CD4-positive, alpha-beta T cell treated with Interleukin-2 at 100 ng/mL for 4 hours (primary cell): ENCODE measurements at places on chromosomes 16 and 17.

GRCh38 chr17:6163612-6164333 lies 93.6 kb downstream of the WSCD1 start:
- no peak for DNase-seq

DNA sequence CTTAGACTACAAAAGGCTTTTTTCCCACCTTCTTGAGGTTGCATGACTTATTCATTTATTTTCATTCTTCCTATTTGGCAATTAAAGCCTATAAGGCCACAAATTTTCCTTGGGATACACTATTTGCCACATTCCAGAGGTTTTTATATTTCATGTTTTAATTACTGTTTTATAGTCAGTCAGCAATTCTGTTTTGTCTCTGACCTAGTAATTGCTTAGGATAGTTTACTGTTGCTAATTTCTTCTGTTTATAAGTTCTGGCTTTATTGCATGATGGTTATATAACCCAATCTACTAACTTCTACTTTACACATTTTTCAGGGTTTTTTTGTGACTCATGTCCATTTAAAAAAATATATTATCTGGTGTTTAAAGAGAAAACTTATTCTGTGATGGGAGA lies 2.5 kb downstream of the ZNF23 start:
- no peak for DNase-seq

GRCh38 chr16:89842471-89843408 lies 14.5 kb downstream of the SPIRE2 start:
- DNase-seq, result no peak

- DNase-seq, result no peak
These were observed 8.9 kb upstream of the PPL start for GRCh38 chr16:4945560-4946502.

- DNase-seq, result no peak
These were observed 231.0 kb downstream of the CBLN1 start for GRCh38 chr16:49050607-49051006.

- DNase-seq, result peak; percentile 7
These were observed 631 bp downstream of the RETREG3 start for GRCh38 chr17:42608305-42609181.

- DNase-seq, result no peak
These were observed 76.8 kb upstream of the LGALS9 start for GRCh38 chr17:27554152-27554551.

DNA sequence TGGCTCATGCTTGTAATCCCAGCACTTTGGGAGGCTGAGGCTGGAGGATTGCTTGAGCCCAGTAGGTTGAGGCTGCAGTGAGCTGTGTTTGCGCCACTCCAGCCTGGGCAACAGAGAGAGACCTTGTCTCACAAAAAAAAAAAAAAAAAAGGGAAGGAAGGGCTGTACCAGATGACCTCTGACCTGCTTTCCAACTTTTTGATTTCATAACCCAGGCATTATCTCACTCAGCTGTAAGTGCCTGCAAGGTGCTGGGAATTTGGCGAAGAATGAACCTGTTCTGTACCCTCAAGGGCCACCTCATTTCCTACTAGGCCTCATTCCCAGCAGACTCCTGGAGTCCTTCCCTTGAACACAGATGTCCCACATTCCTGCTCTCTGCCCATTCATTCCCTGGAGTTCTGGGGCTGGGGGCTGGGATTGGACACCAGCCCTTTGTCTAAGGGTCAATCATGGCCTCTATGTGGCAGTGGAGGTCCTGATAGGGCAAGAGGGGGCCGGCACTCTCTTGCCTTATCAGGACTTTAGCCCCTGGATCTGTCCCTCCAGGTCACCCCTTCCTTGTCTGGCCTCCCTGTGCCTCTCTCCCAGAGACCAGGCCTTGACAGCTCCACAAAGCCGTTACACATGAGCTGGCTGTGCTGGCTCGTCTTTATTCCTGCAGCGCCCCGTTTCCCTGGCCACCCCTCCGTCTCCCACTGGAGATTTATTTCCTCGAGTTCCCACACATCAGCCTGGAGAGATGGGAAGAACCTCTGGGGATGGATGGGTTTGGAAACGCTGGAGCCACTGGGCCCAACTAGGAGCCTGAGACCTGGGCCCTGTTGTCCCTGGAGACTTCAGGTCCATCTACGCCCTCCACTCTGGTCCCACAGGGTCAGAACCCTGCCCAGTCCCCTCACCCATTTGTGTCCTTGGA lies 821 bp upstream of the GFAP start:
- no peak for DNase-seq

DNA sequence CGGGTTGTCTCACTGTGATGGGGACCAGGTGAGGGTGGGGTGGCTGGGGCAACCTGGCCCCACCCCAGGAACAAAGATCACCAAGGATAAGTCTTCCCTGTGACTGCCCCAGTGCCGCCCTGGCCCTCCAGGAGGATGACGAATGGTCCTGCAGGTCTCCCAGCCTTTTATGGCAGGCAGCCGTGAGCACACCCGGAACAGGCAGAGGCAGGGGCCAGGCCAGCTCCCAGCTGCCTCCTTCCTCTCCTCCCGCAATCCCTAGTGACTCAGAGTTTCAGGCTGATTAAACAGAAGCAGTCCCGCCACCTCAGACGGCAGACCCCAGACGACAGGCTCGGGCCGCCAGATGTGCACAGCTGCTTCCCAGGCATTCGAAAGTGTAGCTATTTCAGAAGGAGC lies 13.3 kb downstream of the JUP start:
- DNase-seq, result no peak

DNA sequence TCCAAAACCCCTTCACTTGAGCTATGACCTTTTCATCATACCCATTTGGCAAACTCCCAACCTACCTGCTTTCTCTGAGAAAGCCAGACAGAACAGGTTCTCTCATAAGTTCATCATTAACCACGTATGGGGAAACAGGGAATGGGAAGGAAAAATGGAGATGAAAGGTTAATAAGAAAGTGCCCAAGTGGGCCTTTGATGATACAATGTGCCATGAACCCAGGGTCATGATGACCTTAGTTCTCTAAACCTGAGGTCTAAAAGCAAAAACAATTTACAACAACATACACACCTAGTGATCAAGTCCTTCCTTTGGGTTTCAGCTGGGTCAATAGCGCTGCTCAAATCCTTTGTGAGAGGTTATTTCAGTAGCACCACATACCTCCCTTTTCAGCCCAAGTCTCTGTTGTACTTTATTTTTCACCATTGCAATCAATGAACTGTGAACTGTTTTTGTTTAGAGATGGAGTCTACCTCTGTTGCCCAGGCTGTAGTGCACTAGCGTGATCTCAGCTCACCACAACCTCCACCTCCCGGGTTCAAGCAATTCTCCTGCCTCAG lies 14.5 kb upstream of the RANGRF start:
- no peak for DNase-seq

GRCh38 chr16:21646721-21647561 lies 5.5 kb downstream of the IGSF6 start:
- peak; percentile 90 for DNase-seq

- DNase-seq, result no peak
These were observed 7.3 kb downstream of the CANT1 start for GRCh38 chr17:79002291-79002690.

- no peak for DNase-seq
These were observed 12.6 kb downstream of the PMFBP1 start for GRCh38 chr16:72159386-72159785.

DNA sequence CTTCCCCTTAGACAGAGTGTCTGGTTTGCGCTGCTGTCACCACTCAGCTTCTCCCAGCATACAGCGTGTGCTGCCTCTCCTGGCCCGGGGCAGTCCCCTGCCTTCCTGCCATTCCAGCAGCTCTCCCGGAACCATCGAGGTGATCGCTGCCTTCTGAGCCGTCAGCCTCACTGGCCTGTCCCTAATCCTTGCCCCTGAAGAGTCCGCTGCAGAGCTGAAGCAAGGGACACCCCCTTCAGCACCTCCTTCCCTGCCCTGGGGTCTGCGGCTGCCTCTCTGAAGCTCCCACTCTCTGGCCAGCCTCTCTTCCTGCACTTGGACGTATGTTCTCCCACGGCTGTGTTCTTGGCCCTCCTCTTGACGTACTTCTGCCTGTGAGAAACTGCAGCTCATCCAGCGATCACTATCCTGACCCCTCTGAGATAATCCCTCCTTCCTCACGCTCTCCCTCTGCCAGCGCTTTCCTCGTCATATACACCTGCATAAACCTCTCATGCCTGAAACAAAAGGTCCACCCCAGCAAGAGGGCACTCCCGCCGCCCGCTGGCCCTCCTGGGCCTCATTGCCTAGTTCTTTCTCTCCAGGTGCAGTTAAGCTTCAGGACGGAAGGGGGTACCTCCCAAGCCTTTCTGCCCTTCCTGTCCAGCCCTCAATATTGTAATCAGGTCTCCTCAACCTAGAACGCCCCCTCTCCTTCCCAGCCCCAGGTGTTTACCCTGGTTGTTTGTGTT lies 220.6 kb upstream of the CHMP6 start:
- DNase-seq, result no peak

DNA sequence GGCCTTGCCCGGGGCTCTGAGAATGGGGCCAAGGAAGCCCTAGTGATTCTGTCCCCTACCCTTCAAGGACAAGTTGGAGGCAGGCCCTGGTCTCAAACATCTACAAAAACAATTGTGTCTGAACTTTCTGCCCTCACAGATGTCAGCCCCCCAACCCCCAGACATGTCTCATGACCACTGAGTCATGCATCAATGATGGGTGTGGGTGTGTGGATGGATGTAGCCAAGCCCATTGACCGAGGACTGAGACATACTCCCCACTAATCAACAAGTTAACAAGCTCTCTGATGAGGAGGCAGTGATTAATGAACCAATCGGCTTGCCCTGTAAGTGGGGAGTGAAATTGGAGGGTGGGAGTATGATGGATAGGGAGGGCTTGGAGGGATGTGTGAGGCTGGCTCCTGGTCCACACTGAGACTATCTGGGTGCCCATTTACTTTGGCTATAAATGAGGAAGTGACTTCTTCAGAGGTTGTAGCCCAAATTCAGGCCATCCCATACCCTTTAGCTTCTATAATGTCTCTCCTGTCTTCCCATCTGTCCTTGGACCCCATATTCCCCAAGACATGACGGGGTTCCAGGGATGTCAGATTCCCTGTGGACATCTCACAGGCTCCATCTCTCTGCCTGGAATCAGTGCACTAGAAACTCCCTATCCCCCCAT lies 97.1 kb upstream of the TMEM97 start:
- no peak for DNase-seq

DNA sequence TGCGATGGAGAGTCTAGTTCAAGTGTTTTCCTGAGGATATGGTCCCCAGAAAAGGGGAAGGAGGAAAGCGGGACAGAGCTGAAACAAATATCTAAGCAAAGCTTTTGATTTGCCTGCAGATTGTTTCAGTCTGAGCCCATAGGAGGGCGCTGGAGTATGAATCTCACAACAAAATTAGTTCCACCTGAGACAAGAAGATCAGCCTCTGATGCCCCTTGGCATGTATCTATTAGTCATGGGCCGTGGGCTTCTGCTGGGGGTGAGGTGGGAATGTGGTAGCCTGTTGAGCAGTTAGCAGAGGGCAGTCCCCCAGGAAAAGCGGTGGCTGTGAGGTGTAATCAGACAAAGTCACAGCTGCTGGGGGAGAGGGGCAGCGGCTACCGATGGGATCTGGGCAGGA lies 446.9 kb downstream of the CA10 start:
- DNase-seq, result no peak

DNA sequence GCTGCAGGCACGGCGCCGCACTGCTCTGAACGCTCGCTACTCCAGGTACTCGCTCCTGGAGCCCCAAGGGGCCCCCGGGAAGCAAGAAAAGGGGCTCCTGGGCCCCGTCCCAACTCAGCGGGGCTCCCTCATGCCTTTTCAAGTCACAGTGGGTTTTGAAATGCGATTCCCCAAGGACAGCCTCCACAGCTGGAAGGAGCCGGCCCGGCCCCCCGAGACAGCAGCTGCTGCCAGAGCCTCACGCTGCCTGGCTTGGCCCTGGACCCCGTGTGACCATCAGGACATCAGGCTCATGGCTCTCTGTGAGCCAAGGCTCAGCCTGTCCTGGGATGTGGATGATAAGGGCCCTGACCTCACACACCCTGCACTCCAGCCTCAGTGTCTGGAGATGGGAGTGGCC lies 80.6 kb downstream of the LMF1 start:
- no peak for DNase-seq

GRCh38 chr17:67751101-67752074 lies 33.7 kb downstream of the NOL11 start:
- DNase-seq, result no peak

DNA sequence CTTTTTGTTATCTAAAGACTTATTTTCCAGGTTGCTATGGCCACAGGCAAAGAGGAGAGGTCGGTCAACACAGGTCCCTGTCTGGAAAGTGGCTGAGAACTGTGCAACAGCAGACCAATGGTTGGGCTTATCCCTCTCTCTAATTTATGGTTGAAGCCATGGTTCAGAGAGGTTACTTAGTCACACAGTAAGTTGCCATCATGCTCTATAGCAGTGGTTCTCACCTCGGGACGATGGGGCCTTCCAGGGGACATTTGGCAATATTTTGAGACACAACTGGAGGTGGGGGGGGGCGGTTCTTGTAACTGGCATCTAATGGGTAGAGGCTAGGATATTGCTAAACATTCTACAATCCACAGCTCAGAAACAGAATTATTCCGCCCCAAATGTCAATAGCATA lies 842 bp upstream of the LDAF1 start:
- DNase-seq, result no peak

DNA sequence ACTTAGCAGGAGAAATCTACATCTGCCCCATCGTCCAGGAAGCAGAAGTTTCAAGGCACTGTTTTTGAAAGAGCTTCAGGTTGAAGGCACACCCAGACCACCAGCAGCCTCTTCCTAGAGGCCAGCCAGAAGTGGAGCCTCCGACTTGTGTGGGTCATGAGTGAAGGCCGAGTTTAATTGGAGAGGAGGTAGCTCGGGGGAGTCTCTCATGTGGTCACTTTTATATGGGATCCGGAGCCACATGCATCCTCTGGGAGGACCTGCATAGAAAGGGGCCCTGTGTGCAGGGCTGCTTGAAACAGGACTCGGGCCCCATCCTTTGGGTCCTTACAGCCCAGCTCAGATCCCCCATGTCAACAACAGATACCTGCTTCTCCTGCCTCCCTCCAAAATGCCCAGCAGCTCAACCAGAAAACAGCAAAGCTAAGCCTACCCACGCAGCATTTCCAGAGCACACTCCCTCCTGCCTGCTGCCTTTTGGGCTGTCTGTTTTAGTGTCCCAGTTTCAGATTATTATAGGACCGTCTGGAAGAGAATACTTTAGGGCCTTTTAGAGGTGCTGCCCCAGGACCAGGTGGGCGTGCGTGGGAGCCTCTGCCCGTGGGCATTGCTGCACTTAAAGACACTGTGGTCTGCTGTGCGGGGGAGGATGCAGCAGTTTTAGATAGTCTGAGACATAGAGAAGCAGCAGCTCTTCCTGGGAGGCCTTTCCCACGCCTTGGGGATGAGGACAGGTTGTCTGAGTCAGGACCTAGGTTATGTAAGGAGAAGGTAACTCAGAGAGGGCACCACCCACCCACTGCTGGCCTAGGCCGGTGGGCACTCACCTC lies 29.5 kb downstream of the MPRIP start:
- no peak for DNase-seq

DNA sequence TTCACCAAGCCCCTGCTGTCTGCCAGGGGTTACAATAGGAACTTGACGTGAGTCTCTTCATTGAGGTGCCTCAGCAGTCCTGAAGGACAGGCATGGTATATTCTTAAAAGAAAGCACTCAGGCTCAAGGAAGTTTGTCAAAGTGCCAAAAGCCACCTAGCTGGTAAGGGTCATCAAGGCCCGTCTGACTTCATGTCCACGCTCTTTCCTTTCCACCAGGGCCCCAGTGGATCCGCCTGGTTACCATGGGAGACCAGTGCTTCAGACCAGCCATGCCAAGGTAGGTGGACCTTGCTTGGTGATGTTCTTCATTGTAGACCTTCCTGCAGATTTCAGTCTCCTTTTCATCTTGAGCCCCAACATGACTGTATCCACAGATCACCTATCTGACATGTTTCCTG lies 27.6 kb upstream of the CCL1 start:
- DNase-seq, result no peak
